NCI-H1930 (cell line): ENCODE measurements at places on chromosomes 1 and 21.

DNA sequence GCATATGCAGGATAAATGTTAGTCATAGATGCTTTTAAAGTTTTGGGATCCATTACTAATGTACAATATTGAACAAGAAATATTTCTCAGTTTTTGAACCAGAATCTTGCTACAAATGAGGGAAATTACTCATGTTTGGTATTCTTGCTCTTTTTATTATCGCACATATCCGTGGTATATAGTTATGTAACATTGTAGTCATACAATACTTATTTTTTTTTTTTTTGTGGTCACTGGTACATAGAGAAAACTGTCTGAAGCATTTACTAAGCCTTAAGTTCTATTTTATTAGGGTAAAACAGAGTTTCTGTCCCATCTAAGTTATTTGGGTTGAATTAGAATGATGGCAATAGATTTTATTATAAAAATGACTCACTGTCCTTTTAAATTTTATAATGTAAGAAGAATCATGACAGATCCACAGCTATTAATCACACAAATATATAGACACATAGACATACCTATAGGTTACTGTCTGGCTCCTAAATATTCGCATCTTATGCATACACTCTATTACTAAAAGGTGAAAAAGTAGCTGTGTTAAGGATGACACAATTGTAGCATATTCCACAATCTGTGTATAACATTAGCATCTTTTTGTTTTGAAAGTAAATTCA, 18.0 kb upstream of the PRKAA2 start:
- no peak for DNase-seq

DNA sequence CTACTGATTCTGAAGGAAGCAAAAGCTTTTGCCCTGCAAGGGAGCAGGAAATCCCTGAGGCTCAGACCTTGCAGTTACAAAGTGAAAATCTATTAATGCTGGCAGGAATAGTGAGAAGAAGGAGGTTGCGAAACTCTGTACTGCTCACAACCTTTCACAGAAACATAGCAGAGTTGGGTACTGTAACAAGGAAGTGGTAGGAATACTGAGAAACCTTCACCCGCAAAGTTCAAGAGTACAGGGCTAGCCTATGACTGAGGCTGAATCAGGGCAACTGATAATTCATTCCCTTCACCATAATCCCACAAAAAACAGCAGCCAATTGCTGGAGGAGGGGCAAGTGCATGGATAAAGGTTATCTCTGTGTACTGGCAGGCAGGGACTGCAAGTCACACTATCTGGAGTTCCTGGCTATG, 23.9 kb upstream of the KCTD3 start:
- DNase-seq, result no peak

DNA sequence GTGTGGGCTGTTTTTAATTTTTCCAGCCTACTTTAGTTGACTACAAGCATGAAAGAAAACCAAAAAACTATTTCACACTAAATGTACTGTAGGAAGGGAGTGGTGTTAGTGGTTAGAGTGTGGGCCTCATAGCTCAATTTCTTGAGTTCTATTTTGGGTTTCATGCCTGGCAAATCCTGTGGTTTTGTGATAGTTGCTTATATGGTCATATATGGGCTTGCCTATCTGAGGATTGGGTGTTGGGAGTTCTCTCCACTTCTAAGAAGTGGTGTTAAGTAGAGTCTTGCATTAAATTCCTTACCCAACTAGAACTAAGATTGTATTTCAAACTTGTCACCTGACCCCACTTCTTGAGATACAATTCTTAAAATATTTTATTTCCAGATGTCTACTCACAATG, 37.8 kb upstream of the COL11A1 start:
- no peak for DNase-seq

GRCh38 chr1:105793536-105794146, 1262.8 kb upstream of the PRMT6 start:
- peak; percentile 15 for DNase-seq

- no peak for DNase-seq
Measured at GRCh38 chr1:164868990-164869389, 310.0 kb downstream of the PBX1 start.

DNA sequence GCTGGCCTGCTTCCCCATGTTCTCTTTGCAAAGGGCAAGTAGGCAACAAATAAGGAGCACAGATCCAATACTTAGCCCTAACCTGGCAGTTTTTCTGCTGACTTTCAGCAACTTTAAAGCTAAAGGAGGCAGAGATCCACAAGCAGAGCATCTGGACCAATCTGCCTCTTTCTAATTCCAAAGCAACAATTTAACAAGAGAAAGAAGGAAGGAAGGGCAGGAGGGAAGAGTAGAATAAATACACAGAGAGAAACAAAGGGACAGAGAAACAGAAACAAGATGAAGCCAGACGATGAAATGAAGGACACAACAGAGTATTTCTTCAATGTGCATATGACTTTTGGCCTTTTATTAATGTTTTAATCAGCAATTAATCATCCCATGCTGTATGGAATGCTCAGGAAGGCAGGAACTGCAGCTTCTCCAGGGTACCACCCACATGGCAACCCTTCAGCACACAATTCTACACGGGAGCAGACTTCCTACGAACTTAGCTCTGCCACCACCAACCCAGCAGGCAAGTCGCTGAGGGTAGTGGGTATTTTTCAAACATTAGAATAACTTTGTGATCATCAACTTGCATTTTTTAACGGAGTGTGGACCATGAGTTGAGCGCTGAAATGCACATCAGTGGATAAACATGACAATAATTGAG, 15.3 kb downstream of the CLCC1 start:
- no peak for DNase-seq

GRCh38 chr1:181364801-181365200, 118.5 kb upstream of the CACNA1E start:
- DNase-seq, result no peak

DNA sequence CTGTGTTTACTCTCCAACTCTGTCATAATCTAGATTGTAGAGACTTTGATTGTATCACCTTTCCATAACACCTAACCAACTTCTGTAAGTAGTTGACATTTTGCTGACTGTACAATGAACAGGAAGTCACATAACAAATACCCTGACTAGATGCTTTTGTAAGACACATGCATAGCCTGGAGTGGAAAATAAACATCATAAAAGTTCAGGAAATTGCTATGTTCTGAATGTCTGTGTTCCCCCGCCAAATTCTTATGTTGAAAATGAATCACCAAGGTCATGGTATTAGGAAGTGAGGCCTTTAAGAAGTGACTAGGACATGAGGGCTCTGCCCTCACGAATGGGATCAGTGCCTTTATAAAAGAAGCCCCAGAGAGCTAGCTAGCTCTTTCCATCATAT, 40.4 kb upstream of the ZSWIM5 start:
- DNase-seq, result no peak

- no peak for DNase-seq
Measured at GRCh38 chr1:58836408-58836807, 52.6 kb upstream of the JUN start.

DNA sequence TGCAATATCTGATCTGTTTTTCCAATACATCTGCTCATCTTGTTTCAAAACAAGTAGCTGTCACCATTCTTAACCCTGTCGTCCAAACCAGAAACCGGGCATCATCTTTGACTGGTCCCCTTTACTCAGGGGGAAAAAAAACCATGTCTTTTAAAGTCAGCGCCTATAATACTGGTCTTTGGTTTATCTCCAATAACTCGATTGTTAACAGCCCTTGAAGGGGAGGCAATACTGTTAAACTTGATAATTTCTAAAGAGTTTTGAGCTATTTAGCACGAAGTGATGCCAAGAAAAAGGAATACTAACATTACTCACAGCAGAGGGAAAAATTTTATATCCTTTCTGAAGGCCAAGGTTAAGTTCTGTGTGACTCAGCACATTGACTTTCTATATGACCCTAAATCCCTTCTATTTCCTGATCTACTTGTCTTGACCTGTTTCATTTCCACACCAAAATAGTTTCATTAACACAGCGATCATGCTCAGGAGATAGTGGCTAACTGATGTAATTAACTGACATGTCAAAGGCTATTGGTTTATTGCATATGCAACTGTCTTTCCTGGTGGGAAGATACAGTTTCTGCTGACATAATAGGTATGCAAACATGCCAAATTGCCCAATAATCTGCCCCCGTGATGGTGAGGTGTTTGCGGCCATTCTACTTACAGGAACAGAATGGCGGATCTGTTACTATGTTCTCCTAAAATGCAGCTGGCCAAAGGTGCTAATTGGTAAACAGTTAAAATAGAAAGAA, 59.1 kb downstream of the NFIA start:
- DNase-seq, result peak; percentile 66

DNA sequence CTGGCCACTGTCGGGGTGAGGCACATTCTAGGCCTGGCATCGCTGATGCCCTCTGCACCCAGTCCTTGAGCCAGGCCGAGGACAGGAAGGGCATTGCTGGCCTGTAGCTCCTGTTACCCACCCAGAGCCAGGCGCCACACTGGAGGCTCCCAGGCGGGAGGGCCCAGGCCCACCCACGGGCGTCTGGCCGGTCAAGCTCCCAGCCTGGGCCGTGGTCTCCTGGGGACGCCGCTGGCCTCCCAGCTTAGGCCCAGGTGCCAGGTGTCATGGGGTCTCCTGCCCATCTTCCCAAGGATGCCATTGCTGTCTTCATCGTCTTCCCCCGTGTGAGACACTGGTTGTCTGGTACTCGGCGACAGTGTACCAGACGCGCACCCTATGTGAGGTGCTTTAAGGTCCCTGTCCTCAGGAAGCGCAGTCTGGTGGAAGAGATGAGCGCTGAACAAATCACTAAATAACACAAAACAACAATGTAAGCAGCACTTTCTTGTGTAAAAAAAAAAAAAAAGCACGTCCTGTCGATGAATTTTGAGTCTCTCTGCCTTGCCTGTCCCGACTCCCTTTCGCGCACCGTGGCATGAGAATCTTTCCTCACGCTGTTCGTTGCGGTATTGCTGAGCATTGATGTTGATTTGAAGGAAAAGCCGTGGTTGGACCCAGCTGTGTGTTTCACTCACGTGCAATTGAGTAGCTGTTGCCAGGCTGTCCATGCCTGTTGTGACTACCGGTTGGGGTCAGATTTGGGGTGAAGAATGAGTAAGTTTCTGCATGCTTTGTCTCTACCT, 27.0 kb upstream of the TRAPPC10 start:
- DNase-seq, result no peak
